ENCODE measurements at places on chromosomes 5 and 9.

DNA sequence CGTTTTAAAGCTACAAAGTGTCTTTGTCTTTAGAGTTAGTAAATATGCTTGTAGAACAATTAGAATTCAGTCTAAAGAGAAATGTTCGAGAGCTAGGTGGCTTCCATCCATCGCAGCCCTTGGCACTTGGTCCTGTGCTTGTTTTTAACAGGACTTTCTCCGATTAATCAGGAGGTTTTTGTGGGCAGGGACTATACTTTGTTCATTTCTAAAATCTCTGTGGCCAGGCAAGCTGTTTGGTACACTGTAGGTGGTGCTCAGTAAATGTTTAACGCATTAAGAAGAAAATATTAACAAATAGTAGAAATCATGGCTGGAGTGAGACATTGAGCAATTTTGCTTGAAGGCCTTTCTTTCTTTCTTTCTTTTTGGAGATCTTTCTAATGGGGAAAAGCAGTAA, 20.8 kb downstream of the AGXT2 start:
- DNase-seq, result no peak

DNA sequence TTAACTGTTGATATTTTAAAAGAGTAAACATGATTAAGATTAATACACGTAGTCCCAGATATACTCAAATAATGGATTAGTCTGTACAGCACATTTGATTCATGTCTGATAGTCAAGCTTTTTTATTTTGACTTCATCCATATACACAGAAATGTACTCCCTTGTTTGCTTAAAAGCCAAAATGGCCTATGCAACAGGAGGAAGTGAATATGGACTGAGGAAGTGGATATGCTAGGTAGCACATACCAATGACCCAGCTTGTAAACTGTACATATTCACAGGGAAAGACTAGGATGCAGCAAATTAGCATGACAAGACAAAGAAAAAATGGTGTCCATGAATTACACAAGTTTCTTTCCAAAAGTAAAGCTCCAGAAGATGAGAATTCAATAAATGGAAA, 109.7 kb downstream of the CAAP1 start:
- DNase-seq, result no peak

DNA sequence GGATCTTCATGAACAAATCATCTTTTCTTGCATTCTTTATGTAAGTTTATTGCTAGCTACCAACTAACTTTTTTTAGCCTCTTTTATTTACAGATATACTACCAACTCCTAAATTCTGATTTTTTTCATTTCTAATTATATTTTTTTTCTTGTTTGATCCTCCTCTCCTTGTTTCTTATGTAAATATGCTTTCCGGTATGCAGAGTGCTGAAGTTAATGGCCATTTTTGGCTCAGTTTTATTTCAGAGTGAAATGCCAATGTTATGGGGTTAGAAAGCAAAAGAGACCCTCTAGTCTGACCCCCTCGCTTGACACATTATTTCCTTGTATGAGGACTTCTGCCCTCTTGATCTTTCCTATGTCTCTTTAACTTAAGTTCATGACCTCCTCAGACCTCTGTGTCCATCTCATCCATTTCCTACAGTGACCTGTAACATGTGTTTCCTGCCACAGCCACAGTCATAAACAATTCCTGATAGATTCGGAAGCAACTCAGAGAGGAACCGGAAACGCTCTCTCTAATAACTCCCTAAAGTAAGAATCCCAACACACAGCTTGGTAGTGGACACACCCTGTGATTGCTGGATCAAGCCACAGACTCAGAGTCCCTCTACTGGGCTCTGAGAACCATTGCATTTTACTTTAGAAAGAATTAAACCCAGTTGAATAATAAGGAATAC, 42.9 kb upstream of the AFAP1L1 start:
- peak; percentile 87 for DNase-seq

- DNase-seq, result peak; percentile 46
These were observed 161.0 kb downstream of the SLC25A46 start for GRCh38 chr5:110899566-110900412.
